Effector memory CD4-positive, alpha-beta T cell (primary cell): ENCODE measurements at places on chromosomes 5 and 9.

- H3K27me3 ChIP-seq: peaks cover 3% of the 10 kb centered on the region
- H3K4me1 ChIP-seq: no peaks in the 10 kb centered on the region
- H3K27ac ChIP-seq: no peak overlapping the region
Observed at GRCh38 chr5:145941448-145942130, 5.2 kb downstream of the SH3RF2 start.

- no peak for DNase-seq
- no peak overlapping the region for H3K4me3 ChIP-seq
- no peaks in the 10 kb centered on the region for H3K27me3 ChIP-seq
- no peaks in the 10 kb centered on the region for H3K36me3 ChIP-seq
- no peaks in the 10 kb centered on the region for H3K4me1 ChIP-seq
Observed at GRCh38 chr9:96660692-96661248, 5.7 kb upstream of the PRXL2C start.

- H3K36me3 ChIP-seq: no peaks in the 10 kb centered on the region
- no peak overlapping the region for H3K4me3 ChIP-seq
- no peak overlapping the region for H3K27ac ChIP-seq
- H3K27me3 ChIP-seq: no peaks in the 10 kb centered on the region
Observed at GRCh38 chr5:135600971-135601381, 22.2 kb upstream of the CXCL14 start.

- H3K27me3 ChIP-seq: no peaks in the 10 kb centered on the region
- no peak for DNase-seq
- peaks cover 19% of the 10 kb centered on the region for H3K4me1 ChIP-seq
Observed at GRCh38 chr9:111940697-111941096, 44.1 kb downstream of the UGCG start.

DNA sequence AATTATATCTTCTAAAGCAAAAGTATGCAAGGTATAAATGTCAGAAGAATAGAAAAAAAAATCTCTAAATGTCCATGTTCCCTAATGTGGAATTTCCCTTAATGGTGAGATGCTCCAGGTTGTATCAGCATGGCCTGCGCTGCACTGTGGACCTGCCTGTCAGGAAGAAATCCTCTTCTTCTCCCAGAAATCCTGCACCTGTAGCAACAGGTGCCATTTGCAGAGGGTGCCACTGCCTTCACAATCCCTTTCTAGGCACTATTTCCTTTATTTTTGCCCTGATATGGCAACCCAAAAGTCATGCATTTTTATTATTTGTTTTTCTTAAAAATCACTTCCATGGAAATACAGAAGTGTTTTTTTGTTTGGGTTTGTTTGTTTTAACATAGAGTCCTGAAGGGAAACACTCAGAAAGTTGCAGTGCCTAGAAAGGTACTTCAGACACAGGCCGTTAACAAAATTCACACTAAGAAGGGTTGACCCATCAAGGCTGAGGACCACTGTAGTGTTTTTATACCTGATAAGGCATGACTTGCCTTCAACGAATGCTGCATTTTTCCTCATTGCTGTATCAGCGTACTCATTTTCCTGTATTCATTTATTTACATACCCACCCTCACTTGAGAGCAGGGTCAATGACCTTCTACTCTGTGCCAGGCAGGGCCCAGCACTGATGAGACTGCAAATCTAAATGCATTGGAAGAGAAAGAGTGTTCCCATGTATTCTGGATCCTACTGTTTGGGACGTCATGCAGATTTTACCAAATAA lies 177.8 kb downstream of the SNX18 start:
- DNase-seq: no peak
- H3K27ac ChIP-seq: no peak overlapping the region
- no peak overlapping the region for H3K4me3 ChIP-seq
- no peaks in the 10 kb centered on the region for H3K4me1 ChIP-seq
